ENCODE measurements at places on chromosomes 16 and 17. TPM values are rescaled to one million over a fixed set of nuclear protein-coding genes. Genes with fewer than 3 reads are reported as not detected.

Gene OTOA
- polyA plus RNA-seq, result 0.02 TPM

Gene NOD2
- polyA plus RNA-seq, result not detected

Gene USP43
- 0.07 TPM for polyA plus RNA-seq

Gene ZSCAN10
- not detected for polyA plus RNA-seq

Gene HBM
- polyA plus RNA-seq, result not detected

Gene PDILT
- polyA plus RNA-seq, result not detected

Gene GUCY2D
- polyA plus RNA-seq, result not detected

Gene CDH5
- polyA plus RNA-seq, result not detected

Gene MMP25
- polyA plus RNA-seq, result 0.05 TPM

DNA sequence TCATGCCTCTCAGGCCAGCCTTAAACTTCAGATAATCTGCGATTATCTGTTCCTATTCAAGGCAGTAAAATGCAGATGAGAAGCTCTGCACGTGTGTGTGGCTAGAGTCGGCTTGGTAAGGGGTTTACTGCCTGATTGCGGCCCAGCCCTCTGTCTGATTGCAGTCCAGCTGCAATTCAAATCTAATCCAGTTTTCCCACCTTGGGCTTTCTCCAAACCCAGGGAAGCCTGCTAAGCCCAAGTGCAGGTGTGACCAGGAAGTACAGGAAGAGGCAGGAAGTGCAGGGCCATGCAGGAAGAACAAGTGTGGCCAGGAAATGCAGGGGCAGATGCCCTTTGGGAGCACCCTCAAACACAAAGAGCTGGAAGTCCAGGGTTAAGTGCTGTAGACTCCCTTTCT, 314.9 kb downstream of the CEP112 start:
- DNase-seq, result no peak

DNA sequence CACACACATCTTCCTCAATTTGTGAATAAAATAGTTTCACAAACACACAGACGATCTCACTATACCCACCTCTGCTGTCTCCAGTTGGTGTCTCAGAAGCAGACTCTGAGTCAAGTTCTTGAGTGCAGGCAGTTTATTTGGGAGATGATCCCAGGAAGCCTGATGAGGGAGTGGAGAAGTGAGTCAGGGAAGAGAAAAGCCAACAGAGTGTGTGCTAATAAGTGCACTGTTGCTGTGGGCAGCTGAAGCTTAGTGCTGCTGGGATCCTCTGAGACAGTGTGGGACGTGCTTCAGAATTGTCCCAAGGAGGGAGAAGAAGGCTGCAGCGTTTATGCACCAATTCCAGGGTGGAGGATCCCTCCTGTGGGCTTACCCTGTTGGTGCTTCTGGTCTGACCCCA, 423.2 kb upstream of the C16orf82 start:
- DNase-seq, result no peak

DNA sequence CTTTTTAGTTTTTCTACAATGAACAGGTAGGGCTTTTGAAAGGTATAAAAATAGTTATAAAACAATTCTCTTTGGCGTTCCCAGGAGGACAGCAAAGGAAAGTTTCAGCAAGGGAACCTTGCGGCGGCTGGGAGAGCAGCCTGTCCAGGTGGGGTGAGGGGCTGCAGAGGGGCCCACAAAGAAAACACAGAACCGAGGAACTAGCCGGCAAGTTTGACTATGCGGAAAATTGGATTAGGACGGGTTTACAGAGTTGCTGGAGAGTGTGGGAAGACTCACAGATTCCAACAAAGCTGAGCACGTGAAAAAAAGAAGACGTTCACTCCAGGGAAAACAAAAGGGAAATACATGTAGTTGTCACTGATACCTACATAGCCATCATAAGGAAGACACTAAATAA, 40.2 kb upstream of the METTL16 start:
- DNase-seq, result no peak

- no peak for DNase-seq
Observed at GRCh38 chr17:40378966-40379365, 14.4 kb upstream of the GJD3 start.

DNA sequence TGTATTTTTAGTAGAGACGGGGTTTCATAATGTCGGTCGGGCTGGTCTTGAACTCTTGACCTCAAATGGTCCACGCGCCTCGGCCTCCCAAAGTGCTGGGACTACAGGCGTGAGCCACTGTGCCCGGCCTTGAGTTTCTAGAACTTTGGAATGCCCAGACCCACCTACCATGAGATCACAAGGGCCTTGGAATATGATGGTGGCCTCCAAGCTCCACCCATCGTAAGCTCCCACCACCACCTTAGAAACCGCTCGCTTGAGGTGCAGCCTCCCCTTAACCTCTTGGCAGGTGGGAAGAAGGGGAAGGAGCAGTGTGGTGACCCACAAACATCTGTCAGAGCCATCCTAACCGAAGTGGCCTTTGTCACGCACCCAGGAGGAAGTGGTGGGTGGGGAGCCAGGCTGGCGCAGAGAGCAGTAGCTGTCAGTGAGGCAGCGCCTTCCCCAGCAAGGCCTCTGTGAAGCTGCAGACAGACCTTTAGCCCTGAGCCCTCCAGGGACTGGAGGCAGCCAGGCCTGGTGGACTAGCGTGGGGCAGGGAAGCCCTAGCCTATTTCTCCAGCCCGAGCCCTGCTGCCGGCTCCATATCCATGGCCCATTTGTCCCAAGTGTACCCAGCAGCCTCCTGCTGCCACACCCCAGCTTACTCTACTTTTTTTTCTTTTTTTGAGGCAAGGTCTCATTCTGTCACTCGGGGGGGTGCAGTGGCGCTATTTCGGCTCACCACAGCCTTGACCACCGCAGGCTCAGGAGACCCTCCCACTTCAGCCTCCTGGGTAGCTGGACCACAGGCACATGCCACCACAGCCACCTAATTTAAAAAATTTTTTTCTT, 13.1 kb upstream of the SEPHS2 start:
- no peak for DNase-seq

DNA sequence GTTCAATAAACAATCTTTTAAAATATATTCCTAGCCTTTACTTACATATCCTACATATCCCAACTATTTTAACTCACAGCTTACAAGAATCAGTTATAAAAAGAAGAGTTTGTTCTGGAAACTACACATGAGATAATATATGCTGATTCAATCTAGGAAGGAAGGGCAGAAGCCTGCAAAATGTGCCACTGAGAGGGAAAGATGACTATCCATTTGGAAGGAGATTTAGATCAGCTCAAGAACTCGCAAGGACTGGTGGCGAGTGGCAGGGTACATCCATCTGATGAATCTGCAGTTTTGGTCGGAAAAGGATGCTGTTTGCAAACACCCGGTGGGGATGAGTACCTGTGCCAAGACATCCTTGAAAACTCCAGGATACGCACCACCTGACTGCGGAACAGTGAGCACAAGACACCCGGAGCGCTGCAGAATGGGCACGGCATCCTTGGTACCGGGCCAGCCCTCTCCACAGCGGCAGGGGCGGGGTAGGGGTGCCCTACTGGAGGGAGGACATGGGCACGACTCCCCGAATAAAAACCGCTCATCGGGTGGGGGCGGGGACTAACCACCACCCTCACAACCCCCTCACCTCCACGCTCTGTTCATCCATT, 723 bp downstream of the TRIM37 start:
- DNase-seq, result peak; percentile 84

DNA sequence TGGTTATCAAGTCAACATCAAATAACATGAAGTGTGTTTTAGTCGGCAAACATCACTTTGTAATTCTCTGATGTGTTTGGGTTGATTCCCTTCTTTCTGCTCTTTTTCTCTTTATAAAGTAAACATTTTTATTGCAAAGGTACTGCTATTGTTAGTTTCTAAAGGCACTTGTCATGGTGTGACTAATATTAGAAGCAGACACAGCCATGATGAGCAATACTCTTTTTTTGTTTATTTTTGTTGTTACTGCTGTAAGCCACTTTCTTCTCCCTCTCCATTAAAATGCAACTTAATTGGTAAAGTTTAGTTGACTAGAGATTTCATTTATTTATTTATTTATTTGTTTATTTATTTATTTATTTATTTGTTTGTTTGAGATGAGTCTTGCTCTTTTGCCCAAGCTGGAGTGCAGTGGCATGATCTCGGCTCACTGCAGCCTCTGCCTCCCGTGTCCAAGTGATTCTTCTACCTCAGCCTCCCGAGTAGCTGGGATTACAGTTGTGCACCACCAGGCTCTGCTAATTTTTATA, 424.7 kb downstream of the WWOX start:
- no peak for DNase-seq

- DNase-seq, result no peak
Observed at GRCh38 chr17:18069101-18069500, 18.6 kb upstream of the DRG2 start.

DNA sequence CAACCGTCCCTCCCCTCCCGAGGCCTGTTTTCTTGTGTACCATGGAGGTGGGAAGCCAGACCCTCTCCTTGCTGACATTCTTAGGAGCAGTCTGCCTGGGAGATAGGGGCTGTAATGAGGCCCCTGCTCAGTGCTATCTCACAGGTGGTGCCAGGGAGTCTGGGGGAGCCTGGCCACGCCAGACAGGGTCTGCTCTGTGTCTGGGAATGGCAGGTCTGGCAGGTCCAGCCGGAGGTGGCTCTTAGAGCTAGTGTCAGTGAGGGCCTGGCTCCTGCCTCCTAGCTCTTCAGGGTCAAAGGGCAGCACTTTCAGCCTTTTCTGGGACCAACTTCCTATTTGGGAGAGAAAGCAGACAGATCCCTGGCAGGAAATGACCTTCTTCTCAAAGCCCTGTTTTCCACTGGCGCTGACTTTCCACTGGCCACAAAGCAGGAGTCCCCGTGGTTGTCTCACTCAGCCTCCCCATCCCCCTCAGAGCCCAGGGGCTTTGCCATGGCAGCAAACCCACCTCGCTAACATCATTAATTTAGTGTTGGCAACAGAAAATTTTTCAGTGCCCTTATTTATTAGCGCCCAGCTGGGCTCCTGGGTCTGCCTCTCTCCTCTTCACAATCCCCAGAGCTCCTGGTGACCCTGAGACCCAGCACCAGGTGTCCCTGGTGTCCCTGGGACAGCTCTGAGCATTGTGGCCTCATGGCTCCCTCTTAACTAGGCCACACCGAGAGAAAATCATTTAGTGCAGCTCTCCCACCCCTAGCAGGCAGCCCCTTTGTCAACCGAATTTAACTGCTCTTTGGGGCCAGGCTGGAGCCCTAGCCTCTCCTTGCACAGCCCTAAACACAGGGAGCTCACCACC, 24.0 kb upstream of the DOK4 start:
- peak; percentile 85 for DNase-seq

GRCh38 chr17:57086069-57086930, 1.3 kb downstream of the AKAP1 start:
- peak; percentile 68 for DNase-seq

DNA sequence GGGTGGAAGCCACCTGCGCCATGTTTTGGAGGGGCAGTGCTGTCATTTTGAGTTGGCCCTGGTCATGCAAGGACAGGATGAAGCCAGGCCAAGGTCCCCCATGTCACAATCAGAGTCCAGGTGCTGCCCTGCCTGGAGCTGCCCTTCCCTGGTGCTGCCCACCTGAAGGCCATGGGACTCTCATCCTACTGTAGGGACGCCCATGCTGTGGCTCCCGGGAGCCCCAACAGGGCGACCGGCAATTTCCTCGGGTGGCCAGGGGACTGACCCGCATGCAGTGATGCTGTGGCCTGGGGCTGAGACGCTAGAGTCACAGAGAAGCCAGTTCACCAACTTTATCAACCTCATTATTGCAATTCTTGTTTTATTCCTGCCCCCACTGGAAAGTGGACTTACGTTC, 8.0 kb downstream of the CCL17 start:
- DNase-seq, result no peak

DNA sequence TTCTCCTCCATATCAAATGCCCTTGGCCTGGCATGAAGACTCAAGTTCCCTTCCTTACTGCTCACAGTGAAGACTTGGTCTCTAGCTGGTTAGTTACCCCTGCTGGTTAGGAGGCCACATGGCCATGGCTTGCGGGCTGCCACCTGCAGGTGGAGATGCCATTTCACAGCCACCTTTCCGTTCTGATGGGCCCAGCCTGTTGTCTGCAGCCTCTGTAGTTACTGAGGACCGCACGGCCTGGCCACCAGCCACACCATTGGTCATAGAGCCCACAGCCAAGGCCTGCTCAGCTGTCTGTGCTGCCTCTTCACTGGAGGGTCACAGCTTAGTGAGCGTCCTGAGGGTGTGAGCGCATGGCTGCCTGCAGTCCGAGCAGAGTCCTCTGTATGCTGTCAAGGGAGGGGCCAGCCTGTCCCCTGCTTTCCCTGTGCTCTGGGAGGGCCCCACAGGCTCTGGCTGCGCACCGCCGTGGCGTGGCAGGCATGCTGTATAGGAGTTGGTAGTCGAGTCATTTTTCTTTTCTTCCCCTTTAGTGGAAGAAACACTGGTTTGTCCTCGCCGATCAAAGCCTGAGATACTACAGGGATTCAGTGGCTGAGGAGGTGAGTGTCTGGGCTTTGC, 59.2 kb downstream of the PLD6 start:
- no peak for DNase-seq

- DNase-seq, result no peak
Observed at GRCh38 chr17:83067071-83067717, 12.2 kb upstream of the METRNL start.

GRCh38 chr17:5370411-5370810, 49.1 kb downstream of the NUP88 start:
- no peak for DNase-seq

DNA sequence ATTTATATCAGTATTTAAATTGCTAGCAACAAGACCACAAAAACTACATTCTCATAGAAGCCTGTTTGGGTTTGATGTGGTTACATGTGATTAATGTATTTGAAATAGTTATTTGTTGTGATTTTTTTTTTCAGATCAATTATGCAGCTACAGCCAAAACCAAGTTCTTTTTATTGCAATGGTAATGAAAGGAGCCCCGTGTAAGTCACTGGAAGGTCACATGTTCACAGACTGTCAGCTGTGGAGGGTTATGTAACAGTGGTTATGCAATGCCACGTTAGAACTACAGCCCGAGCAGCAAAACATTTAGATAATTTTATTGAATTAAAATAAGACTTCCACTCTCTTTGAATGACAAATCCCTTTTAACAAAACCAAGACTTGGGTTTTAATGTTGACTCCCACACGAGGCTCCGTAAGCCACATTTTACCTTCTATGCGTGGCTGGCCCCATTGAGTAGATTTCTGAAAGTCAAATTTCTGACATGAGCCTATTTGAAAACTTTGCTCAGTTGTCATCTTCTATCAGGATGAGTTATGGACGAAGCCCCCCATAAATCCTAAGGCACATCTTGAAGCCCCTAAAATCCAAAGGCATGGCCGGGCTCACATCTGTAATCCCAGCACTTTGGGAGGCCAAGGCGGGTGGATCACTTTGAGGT, 41.8 kb upstream of the SEC14L1 start:
- DNase-seq, result no peak
